GM13976 (cell line): ENCODE measurements at places on chromosomes 1 and 21.
A peak's percentile ranks its signal among the peaks of the same experiment; 100 is the strongest.

GRCh38 chr1:155794605-155795245 is 62.3 kb downstream of the GON4L start:
- no peak for DNase-seq

DNA sequence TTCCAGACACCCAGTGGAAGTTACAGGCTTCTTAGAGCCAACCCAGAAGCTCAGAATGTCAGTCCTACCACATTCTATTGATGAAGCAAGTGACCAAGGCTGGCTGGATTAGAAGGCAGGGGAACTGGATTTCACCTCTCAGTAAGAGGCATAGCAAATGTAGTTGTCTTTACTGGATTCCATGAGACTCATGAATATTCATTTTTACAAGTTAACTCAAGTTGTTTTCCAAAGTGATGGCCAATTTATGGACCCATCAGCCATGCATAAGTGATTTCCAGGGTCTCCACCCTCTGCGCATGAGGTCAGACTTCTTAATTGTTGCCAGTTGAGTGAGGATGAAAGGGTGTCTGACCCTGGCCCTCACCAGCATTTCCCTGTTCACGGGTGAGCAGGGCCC is 426.8 kb upstream of the VAMP3 start:
- no peak for DNase-seq

DNA sequence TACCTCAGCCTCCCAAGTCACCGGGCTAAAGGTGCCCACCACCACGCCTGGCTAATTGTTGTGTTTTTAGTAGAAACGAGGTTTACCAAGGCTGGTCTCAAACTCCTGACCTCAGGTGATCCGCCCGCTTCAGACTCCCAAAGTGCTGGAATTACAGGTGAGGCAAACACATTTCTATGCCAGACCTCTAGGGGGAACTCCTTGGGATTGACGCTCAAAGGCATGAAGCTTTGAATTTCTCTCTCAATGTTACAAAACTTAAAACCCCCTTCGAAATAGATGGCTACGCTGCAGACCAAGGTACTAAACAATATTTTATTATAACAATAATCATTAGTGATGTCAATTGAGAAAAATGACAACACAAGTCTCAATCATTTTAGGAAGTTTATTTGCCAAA is 330.0 kb downstream of the SETD4 start:
- DNase-seq = no peak

DNA sequence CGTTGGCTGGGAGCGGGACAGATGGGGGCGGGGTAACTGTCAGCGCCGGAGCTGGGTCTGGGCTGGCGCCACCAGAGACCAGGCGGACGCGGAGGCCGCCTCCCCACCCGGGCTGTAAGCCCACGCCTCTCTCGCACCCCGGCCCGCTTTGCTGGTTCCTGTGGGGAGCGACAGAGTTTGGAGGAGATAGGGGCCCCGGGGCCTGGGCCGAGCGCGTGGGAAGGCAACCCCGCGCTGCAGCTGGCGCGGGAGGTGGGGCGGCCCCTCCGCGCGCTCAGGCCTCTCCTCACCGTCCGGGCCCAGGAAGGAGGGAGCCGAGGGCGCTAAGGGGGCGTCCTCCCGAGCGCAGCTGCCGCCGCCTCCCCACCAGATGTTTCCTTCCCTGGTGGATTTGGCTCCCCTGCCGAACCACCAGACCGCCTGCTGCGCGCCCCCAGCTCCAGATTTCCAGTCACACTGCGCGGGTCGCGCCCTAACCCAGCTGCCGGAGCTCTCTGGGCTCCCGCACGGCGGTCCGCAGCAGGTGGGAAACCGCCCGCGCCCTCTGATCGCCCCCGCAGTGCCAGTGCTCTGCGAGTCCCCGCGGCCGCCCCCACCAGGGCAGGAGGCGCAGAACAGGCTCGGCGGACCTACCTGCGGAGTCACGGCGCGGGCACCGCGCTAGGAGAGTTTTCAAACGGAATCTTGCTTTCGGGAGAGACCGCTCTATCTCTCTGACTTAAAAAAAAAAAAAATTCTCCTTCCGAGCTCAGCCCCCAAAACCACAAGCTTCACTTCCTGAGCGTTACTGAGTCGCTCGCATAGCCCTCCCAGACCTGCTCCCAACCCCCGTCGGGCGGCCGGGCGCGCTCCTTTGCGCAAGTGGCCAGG is 1.1 kb downstream of the GFI1 start:
- DNase-seq = peak; percentile 78

- no peak for DNase-seq
Measured at GRCh38 chr1:178464141-178464540, 32.6 kb downstream of the CLEC20A start.

DNA sequence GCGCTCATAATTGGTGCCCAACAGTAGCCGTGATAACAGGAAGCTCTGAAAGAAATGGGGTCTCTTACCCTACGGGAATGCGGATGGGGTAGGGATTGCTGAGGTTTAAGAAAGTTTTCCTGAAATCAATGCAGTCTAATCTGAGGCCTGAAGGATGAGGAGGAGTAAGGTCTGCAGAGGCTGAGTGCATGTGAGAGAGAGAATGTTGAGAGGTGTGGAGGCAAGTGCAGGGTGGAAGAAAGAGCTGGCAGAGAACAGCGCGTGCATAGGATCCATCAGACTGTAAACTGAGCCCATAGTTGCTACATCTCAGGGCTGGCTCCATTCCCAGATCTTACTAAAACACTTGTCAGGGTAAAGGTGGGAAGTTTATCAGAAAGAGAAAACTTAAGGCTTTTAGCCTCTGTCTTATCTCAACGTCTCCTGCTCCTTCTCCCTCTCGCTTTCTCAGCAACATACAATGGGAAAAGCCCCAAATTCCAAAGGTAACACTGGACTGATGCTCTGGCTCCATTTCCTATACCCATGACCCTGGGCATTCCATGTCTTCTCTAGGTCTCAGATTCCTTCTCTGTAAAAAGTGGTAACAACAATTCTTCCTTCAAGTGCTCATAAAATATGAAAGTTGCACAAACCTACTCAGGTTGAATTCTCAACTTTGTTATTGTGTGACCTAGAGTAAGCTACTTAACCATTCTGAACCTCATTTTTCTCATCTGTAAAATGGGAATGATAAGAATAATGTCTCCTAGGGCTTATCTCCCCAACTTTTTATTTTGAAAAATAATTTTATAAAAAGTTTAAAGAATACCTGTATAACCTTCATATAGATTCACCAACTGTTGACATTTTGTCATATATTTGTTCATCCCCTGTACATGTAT is 75.2 kb downstream of the SH3GLB1 start:
- no peak for DNase-seq

- DNase-seq = no peak
Measured at GRCh38 chr1:33895396-33895795, 31.5 kb downstream of the HMGB4 start.

GRCh38 chr1:18536915-18537314 is 56.2 kb downstream of the KLHDC7A start:
- DNase-seq = no peak

DNA sequence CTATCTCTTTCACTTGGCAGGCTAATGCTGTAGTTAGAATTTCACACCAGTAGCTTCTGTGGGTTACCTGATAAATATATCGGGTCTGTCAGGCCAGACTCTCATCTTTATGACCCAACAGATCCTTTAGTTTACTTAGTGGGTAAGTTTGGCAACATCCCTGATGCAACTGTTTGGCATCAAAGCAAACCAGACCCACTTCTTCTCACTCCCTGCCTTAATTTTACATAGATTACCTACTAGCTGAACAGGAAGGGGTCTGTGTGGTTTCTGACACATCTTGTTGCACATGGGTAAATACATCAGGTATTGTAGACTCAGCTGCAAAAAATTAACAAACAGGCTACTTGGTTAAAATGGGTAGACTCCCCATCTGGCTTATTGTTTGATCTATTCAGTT is 3.2 kb upstream of the GUK1 start:
- no peak for DNase-seq

- no peak for DNase-seq
Measured at GRCh38 chr1:220093361-220094015, 444 bp upstream of the IARS2 start.

DNA sequence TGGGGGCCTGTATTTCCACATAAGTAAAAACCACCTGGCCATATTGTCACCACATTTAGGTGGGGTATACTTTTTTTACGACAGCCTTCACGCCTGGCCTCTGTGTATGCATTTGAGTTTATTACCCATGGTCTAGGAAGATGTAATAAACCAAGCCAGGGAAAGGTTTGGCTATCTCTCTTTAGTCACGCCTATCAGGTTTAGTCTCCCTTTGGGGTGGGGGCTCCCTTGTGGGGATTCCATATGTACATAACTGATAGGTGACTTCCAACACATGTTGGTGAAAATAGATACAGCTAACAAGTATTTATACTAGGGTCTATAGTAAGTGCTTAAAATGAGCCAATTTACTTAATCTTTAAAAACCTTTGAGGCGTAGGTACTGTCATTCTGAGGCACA is 4.2 kb downstream of the YBX1 start:
- DNase-seq = no peak

DNA sequence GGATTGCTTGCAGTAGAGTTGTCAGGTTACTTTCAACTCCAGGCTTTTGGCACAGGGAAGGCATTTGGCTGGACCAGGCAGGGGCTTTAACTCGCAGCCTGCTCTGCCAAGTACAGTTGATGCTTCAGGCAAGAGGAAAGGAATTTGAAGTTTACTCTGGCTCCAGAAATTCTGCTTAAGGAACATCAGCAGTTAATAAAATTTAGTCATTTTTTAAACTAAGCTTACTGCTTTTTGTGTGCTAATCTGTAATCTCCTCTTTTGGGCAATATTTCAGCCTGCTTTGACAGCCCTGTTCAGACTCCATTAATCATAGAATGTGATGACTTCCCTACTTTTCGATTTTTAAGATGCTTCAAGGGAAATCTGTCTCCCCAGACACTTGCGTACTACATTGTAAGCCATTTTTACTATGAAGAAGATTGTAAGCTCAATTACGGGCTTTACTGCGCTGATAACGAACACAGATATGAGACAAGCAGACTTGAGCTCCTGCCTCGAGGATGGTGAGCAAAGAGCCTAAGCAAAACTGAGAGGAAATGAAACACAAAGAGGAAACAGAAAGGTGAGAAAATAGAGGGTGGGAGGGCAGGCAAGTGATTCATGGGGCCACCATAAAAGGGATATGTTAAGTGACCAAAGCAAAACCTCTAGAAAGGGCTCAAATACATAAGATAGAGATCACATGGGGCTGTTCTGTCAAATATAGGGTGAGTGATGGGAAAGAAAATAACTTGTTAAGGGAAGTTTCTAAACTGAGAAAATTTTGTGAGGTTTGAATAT is 76.6 kb upstream of the VAV3 start:
- DNase-seq = no peak

GRCh38 chr1:20063861-20064292 is 6.1 kb upstream of the PLA2G5 start:
- DNase-seq = no peak

DNA sequence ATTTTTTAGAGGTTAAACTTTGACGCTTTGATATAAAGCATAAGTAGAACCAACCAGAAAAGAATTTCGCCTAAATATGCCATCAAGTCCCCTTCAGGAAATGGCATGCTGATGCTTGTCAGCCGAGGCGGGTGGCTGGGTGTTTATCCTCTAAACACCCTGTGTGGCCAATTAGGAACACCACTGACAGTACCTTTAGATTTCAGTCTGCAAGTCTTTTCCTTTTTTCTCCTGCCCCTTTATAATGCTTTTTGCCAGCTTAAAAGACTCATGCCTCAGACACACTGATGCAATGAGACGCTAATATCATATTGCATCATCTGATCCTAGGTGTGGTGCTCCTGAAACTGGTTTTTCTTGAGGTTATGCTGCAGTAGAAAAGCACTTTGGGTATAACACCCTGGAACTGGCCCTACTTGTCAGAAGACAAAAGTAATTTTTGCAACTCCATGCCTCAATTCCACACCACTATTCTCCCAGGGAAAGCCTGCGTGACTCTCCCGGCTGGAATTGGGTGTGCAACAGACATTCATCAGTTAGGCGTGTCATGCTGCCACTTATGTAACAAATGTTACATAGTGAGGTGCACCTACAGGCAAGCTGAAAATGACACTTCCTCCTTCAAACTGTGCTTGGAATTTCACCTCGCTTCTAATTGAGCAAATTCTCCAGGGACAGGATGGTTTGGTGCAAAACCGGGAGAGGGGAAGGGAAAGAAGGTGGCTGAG is 2.0 kb upstream of the RCC2 start:
- DNase-seq = no peak

DNA sequence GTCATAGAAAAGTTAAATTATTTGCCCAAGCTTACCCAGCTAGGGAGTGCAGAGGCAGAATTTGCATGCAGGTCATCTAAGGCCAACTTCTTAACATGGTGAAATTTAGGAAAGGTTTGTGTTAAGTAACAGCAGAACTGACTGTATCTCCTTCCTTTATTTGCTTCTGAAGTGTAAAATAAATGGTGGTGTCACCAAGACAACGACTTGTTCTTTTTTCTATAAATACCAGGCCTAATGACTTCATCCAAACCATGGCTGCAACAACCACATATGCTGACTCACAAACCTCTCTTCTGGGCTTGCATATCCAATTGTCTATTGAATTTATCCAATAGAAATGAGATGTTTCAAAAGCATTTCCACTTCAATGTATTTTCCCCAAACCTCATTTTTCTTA is 19.1 kb downstream of the COL24A1 start:
- no peak for DNase-seq

GRCh38 chr1:85058786-85059185 is 10.5 kb upstream of the MCOLN3 start:
- DNase-seq = no peak

DNA sequence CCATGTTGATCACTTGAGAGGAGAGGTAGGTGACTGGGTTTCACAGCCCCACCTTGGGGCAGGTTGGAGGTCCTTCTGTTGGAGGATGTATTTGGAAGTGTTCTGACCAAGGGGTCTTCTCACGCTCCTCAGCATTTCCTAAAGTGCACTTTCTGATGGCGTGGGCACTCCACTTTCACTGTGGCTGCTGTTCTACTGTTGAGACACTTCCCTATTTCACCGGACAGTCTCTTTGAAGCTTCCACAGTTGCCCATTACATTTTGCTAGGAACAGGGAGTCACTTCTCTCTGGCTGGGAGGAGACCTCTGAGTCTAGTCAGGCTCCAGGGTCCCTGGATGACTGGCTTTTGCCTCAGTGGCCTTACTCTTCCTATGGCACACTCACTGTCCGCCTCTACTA is 180.0 kb upstream of the LMO4 start:
- no peak for DNase-seq

- DNase-seq = no peak
Measured at GRCh38 chr21:30437010-30437565, 3.0 kb upstream of the KRTAP15-1 start.

DNA sequence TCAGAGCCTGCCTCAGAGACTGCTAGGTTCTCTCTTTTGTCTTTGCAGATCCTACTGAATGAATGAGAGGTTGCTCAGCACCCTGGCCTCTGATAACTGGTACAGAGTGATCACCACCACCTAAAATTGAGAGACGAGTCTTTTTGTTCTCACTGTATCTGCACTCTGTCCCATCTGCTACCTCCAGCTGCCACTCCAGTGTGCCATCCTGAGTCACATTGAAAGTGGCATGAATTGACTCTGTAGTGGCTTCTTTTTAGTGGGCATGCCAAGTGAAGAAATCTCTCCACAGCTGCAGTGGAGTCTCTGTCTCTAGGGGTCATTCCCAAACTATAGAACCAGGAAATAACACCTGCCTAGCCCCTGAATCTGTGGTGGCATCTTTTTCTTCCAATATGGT is 14.7 kb downstream of the CAMK1G start:
- no peak for DNase-seq
